ENCODE measurements at places on chromosomes 1 and 21.

GRCh38 chr1:32946413-32946812 is 18.2 kb downstream of the RNF19B start:
- H3K36me3 ChIP-seq = peaks cover 58% of the 10 kb centered on the region
- DNase-seq = no peak
- H3K27me3 ChIP-seq = no peaks in the 10 kb centered on the region
- H3K27ac ChIP-seq = no peak overlapping the region

- DNase-seq = no peak
- H3K27ac ChIP-seq = no peak overlapping the region
- no peaks in the 10 kb centered on the region for H3K27me3 ChIP-seq
- H3K4me1 ChIP-seq = no peaks in the 10 kb centered on the region
These were observed 44.6 kb downstream of the MIGA1 start for GRCh38 chr1:77824079-77824478.

GRCh38 chr1:234734869-234735268 is 124.9 kb upstream of the IRF2BP2 start:
- no peaks in the 10 kb centered on the region for H3K36me3 ChIP-seq
- no peaks in the 10 kb centered on the region for H3K27me3 ChIP-seq
- H3K4me3 ChIP-seq = no peak overlapping the region
- H3K27ac ChIP-seq = no peak overlapping the region

DNA sequence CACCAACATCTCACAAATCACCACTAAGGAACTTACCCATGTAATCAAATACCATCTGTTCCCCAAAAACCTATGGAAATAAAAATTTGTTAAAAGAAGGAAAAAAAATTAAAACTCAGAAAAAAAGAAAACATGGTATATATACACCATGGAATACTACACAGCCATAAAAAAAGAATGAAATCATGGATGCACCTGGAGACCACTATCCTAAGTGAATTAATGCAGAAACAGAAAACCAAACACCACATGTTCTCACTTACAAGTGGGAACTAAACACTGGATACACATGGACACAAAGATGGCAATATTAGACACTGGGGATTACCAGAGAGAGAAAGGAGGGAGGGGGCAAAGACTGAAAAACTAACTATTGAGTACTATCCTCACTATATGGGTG is 50.4 kb downstream of the ZSWIM5 start:
- no peak for DNase-seq
- no peaks in the 10 kb centered on the region for H3K4me1 ChIP-seq
- H3K27ac ChIP-seq = no peak overlapping the region
- H3K36me3 ChIP-seq = no peaks in the 10 kb centered on the region
- no peaks in the 10 kb centered on the region for H3K27me3 ChIP-seq

- H3K36me3 ChIP-seq = no peaks in the 10 kb centered on the region
- DNase-seq = no peak
- no peak overlapping the region for H3K27ac ChIP-seq
- H3K4me1 ChIP-seq = no peaks in the 10 kb centered on the region
These were observed 113.8 kb upstream of the ARHGEF16 start for GRCh38 chr1:3340548-3341235.

DNA sequence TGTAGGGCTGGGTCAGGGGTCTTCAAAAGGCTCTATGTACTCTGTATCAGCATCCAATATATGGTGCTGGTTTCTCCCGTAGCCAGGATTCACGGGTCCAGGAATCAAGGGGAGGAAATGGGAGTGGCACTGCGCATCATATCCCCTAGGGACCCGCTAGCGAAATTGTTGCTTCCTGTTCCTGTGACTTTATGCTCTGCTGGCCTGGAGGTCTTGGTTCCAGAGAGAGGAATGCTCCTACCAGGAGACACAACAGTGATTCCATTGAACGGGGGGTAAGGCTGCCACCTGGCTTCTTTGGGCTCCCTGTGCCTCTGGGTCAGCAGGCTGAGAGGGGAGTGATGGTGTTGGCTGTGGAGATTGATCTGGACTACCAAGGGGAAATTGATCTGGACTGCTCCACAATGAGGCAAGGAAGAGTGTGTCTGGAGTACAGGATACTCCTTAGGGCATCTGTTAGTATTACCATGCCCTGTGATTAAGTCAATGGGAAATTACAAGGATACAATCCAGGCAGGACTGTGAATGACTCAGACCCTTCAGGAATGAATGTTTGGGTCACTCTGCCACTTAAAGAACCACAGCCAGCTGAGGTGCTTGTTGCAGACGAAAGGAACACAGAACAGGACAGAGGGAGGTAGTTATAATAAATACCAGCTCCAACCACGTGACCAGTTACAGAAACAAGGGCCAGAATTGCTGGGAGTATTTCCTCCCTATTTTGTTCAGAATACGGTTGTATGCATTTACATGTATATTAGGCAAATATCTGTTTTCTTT is 10.2 kb downstream of the SPSB1 start:
- DNase-seq = no peak
- H3K4me1 ChIP-seq = peaks cover 9% of the 10 kb centered on the region
- no peak overlapping the region for H3K4me3 ChIP-seq
- no peaks in the 10 kb centered on the region for H3K36me3 ChIP-seq
- no peaks in the 10 kb centered on the region for H3K27me3 ChIP-seq
- no peak overlapping the region for H3K27ac ChIP-seq

DNA sequence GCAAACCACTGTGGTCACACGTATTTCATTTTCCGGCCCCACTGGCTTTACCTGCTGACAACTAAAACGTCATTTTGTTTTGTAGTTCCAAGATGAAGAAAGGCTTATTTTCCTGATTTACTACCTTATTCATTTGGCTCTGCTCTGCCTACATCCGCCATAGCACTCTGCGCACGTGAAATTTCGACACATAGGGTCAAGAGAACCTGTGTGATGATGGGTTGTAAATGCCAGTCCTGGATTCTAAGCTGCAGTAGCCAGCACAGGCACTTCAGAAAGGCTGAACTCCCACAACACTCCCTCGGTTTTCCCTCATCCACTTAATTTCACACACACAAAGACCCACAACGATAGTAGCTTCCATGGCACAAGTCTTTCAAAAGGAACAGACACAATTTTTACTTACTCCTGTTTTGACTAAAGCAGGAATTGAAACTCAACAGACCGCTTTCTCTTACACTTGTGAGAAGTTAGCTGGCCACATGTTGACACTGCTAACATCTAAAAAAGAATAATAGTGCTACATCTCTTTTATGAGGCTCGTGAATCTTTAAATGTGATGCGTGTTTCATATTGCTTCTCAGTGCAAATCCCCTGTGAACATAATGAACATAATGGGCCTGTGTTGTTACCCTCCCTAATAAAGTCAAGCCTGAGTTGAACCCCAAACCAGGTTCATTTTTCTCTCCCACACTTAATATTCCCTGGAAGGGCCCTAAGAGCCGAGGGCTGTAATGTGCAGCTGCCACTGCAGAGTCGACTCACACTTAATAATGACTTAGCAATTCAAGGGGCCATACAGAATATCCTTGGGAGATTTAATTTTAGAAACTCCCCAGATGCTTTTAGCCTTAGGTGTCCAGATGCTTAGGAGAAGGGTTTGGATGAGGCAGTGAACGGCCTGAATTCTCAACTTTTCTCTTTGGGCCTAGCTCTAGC is 1.5 kb upstream of the RUNX1 start:
- no peaks in the 10 kb centered on the region for H3K36me3 ChIP-seq
- H3K4me1 ChIP-seq = peaks cover 44% of the 10 kb centered on the region
- H3K27ac ChIP-seq = peak overlapping the region; percentile 40
- H3K27me3 ChIP-seq = no peaks in the 10 kb centered on the region
- DNase-seq = no peak
- H3K4me3 ChIP-seq = no peak overlapping the region

- no peak for DNase-seq
- H3K27me3 ChIP-seq = peaks cover 7% of the 10 kb centered on the region
- no peak overlapping the region for H3K4me3 ChIP-seq
- no peaks in the 10 kb centered on the region for H3K36me3 ChIP-seq
These were observed 16.2 kb upstream of the ACTN2 start for GRCh38 chr1:236670060-236670459.
